Muscle of back (tissue), 13 donors: ENCODE measurements at places on chromosomes 4 and X. TPM values are rescaled to one million over a fixed set of nuclear protein-coding genes. Genes with fewer than 3 reads are reported as not detected.

- DNase-seq = no peak
Measured at GRCh38 chr4:8834681-8835220, 36.9 kb downstream of the HMX1 start.

The ZFP92 gene
- 0.54 TPM for polyA plus RNA-seq

The NXF2 gene
- not detected for polyA plus RNA-seq

GRCh38 chrX:57232658-57233360 is 53.7 kb upstream of the FAAH2 start:
- no peak for DNase-seq

DNA sequence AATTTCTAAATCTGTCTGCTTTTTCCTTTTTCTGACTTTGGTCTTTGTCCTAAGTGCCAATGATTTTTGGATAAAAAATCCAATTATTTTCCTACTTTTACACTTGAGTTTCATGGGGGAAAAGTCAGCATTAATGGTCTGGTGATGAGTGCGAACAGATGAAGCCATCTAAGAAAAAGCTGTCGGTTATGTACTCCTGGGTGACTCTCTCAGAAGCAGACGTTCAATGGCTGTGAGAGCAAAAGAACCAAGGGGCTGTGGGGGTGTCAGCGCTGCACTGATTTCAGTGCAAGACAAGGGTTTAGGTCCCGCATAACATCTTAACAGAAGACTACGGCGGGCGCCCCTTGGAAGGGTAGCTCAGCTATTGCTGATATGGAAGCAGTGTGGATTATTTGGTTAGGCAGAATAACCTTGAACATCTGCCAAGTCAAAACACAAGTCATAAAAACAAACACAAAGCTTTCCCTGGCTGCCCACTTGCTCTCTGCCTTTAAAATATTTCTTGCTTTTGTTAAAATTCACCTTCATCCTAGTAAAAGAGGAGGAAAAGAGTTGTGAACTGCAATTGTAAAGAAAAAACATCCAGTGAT is 240.5 kb downstream of the MAML3 start:
- peak; percentile 40 for DNase-seq

DNA sequence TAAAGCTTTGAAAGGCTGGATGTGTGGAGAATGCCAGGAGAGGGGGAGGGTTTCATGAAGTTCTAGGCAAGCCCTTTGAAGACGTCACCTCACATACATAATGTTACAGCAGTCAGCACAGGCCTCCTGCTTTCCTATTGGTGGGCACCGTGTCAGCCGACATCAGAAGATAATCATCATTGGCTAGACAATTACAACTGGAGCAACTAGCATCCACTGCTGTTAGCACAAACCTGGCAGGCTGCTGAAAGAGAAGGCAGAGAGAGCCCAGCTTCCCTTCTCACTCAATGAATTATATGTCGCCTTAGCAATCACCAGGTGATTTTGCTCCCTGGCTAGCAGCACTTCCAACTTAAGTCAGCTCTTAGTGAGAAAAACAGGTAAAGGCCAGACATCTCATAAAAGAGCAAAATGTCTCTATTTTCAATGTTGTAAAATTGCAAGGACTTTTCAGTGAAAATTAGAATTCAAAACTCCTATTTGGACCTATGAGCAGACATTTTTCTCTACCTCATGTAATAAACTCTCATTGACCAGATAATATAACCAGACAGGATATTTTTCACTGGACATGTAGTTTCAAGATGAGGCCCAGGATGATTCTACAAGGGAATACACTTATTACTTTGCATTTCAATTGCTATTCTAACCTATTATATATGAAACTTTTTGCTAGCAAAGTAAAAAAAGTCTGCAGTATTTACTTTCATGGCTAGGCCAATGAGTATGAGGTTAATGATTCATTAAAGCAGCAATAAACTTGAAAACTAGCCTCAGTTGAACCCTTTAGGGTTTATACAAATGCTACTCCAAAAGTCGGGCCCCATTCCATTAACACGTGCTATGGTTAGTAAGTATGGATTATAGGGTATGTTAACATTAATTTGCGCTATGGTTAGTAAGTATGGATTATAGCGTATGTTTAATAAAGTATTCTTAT is 4.3 kb downstream of the ELOVL6 start:
- peak; percentile 93 for DNase-seq

GRCh38 chrX:147853701-147854100 is 58.0 kb upstream of the FMR1 start:
- DNase-seq = no peak

DNA sequence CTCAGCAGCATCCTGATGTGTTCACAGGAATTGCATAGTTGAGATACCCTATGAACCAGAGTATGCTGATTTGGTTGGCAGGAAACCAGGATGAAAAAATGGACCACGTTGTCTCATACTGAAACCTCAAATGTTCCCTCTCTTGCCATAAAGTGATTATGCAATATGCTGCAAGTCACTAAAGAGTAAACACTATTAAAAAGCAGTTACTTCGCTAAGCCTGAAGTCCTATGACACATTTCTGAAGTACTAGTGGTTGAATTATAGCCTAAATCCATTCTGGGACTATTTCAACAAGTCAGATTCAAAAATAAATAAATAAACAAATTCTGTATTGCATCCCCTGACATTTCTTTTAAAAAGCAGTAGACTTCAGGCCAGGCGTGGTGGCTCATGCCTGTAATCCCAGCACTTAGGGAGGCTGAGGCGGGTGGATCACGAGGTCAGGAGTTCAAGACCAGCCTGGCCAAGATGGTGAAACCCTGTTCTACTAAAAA is 106.0 kb upstream of the NAP1L5 start:
- DNase-seq = peak; percentile 60

- no peak for DNase-seq
Measured at GRCh38 chr4:97016186-97016907, 1126.9 kb downstream of the STPG2 start.

The CFAP99 gene
- polyA plus RNA-seq = 0.20 TPM

The F8A2 gene
- not detected for polyA plus RNA-seq

The FUNDC1 gene
- 13.4 TPM for polyA plus RNA-seq

- no peak for DNase-seq
Measured at GRCh38 chr4:788006-788635, 37.8 kb downstream of the CPLX1 start.

- DNase-seq = no peak
Measured at GRCh38 chr4:41050116-41050515, 164.2 kb downstream of the APBB2 start.

- no peak for DNase-seq
Measured at GRCh38 chr4:52825460-52826090, 36.5 kb upstream of the RASL11B start.

The CENPU gene
- polyA plus RNA-seq = 24.6 TPM
